ENCODE measurements at places on chromosomes 2 and 18.
A peak's percentile ranks its signal among the peaks of the same experiment; 100 is the strongest.

DNA sequence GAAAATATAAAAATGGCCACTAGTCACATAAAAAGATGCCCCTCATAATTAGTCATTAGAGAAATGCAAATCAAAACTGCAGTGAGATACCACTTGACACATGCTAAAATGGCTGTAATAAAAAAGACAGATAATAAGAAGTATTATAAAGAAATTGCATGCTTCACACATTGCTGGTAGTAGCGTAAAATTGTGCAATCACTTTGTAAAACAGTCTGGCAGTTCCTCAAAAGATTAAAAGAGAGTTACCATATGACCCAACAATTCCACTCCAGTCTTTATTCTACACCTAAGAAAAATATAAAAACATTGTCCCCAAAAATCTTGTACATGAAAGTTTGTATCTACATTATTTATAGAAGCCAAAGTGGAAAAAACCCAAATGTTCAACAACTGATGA lies 170.6 kb upstream of the FIGN start:
- no peak for DNase-seq

GRCh38 chr18:37476182-37476581 lies 89.4 kb downstream of the CELF4 start:
- no peak for DNase-seq

DNA sequence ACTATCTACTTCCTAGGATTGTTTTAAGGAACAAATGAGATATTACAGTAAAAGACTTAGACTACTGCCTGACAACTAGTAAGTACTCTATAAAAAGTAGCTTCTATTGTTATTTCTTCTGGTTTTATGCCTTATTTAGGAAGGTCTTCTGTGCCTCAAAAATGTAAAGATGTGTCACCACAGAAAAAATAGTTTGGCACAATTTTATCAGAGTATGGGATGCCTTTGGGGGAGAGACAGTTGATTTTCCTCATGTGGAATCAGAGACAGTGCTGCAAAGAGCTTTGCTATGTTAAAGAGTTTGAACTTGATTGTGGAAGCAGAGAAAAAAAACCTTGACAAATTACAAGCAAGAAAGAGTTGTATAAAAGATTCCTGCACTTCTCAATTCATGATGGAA lies 98.4 kb downstream of the EHBP1 start:
- no peak for DNase-seq

DNA sequence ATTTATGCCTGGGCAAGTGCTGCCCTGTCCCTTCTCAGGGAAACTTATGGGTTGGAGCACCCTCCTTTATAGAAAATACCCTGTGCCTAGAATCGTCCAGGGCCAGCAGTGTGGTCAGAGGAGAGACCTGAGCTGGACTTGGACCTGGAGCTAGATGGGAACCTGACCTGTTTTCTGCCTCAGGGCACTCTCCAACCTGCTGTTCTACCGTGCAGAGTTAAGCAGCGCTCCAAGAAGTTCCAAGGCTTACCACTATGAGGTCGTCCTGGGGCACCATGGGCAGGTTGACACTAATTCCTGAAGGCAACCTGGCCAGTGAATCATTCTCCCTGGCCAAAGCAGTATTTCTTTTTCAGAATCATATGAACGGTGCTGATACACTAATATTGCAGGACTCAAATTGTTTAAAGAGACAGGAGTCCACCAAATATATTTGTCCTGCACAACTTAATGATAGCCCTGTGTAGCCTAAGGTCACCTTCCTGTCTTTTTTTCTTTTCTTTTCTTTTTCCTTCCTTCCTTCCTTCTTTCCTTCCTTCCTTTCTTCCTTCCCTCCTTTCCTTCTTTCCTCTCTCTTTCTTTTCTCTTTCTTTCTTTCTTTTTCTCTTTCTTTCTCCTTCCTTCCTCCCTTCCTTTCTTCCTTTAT lies 455.4 kb upstream of the HNMT start:
- no peak for DNase-seq

DNA sequence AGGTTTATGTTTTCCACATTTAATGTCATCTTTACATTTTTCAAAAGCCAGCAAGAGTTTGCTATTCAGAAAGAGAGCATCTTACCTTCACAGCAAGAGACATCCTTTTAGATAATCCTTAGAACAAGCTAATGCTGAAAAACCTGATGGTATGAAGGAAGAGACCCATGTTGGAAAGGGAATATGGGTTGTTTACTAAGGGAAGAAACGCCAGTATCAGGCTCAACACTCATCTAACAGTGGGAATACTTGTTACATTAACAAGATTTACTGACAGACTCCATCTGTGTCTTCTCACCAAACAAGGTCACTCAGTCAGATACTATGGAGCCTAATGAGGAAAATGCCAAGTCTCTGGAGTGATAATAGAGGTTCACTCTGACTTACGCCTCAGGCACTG lies 1474.1 kb upstream of the SLC39A10 start:
- no peak for DNase-seq

- DNase-seq, result no peak
These were observed 131.6 kb downstream of the CDH2 start for GRCh38 chr18:28045176-28045810.

DNA sequence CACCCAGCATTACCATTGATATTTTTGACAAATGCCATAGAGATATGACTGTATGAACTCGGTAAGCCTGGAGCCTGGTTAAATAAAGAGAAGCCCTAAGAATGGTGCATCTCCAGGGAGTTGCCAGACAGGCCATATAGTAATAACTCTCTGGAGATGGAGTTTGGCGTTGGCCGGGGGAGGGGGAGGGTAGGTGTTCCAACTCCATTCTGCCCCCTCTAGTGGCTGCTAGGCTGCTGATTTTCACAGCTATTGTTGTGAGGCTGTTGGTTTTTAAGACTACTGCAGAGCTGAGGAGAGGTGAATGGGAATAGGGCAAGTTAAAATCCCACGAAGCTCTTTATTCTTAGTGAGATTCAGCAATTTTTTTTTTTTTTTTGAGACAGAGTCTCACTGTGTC lies 99.9 kb downstream of the GALNT14 start:
- no peak for DNase-seq

DNA sequence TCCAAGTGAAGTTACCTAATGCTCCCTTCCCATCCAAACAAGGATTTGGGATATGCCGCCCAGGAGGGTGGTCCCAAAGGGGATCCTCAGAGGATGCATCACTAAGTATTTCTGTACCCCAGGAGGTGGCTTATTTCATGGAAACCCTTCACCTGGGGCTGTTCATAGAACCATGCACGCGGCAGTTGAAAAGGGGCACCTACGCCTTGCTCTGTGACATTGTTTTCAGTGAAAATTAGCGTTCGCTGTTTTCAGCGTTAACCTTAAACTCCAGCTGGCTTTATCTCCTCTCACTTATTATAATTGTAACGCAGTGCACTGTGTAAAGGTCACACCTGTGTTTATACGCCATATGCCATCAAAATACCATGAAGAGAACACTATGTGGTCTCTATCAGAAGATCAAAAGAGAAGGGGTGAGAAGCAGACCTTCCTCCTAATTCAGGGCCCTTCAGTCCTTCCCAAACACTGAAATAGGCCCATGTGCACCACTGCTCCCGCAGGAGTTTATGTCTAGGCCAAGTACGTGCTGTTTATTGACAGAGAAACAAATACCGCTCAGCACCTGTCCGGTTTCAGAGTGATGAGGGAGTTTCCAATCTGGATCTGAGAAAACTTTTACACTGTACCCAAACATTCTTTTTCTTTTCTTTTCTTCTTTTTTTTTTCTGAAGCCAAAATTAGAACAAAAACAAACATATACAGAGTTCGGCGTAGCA lies 162.1 kb downstream of the BCL2 start:
- no peak for DNase-seq

- DNase-seq, result no peak
These were observed 31.0 kb downstream of the CELF4 start for GRCh38 chr18:37534627-37535026.

GRCh38 chr2:112092286-112093041 lies 37.4 kb downstream of the TMEM87B start:
- DNase-seq, result peak; percentile 8

DNA sequence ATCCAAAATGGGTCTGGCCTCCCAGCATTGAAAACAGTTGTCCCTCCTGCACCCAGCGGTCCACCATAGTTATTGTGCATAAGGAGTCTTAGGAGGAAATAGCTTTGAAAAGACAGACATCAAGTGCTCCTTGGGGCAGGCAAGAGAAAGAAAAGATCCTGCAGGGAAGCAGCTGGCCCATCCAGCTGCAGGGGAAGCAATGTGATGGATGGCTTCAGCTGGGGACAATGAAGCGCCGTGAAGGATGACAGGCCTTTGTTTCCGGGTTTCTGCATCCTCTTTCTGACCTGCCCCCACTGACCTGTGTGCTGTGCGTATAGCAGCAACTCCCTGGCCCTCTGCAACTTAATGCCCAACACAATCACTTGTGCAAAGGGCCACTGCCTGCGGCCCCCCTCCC lies 142.9 kb upstream of the NCKAP5 start:
- DNase-seq, result no peak

- DNase-seq, result no peak
These were observed 25.1 kb upstream of the B3GNT7 start for GRCh38 chr2:231370429-231370748.

- no peak for DNase-seq
These were observed 185.1 kb downstream of the TCF4 start for GRCh38 chr18:55402731-55403405.

- no peak for DNase-seq
These were observed 72.1 kb upstream of the CCBE1 start for GRCh38 chr18:59769129-59769865.

- no peak for DNase-seq
These were observed 1.9 kb upstream of the MEIS1 start for GRCh38 chr2:66432801-66433694.

DNA sequence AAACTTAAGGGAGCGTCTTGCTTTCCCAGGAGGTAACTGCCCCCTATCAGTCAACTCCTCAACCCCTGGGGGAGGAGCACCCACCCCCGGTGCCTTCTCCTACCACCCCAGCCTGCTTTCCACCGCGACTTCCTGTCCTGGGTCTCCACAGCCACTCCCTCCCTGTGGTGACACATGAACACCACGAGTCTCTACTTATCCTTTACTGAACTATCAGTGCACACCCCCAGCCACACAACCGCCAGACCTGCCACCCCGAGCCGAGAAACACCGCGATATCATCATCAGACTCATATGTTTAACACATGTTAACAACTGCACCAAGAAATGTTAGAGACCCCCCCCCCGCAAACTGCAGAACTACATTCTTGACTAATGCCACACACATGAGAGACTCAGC lies 43.3 kb downstream of the LONRF2 start:
- no peak for DNase-seq

GRCh38 chr18:70420146-70420898 lies 131.5 kb downstream of the SOCS6 start:
- DNase-seq, result no peak

DNA sequence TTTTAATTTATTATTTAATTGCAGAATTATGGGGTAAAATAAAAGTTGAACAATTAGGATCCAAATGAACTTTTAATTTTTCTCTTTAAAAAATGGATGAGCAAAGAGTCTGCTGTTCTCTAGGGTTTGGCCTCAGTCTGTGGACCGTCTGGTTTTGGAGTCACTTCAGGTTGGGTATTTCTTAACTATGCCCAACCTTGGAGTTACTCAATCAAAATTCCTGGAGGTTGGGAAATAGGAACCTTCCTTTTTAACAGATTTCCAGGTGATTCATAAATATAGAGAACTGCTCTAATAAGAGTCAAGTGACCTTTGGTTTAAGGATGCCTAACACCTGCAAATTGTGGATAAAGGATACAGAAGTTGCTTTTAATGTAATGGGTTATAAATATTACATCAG lies 241.5 kb upstream of the GCFC2 start:
- DNase-seq, result no peak

GRCh38 chr2:21687589-21687988 lies 563.8 kb downstream of the TDRD15 start:
- DNase-seq, result no peak

GRCh38 chr2:157427003-157427921 lies 16.6 kb downstream of the CYTIP start:
- DNase-seq, result no peak

DNA sequence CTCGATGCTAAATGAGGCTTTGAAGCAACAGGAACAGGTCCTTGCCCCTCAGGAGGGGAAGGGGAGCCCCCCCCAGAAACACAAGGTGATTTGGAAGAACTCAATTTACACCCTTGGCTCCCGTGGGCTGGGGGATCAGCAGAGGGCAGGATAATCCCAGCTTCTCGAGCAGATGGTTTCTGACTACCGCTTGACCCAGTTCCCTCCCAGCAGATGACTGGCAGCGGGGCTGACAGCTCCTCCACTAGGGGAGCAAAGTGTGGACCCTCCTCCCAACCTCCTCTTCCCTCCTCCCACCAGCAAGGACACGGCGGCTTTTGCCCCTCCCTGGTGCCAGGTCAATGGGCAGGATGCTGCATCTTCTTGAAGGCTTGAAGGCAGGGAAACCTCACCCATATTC lies 3.5 kb upstream of the INHBB start:
- no peak for DNase-seq

- no peak for DNase-seq
These were observed 38.5 kb downstream of the MREG start for GRCh38 chr2:215974700-215975429.

DNA sequence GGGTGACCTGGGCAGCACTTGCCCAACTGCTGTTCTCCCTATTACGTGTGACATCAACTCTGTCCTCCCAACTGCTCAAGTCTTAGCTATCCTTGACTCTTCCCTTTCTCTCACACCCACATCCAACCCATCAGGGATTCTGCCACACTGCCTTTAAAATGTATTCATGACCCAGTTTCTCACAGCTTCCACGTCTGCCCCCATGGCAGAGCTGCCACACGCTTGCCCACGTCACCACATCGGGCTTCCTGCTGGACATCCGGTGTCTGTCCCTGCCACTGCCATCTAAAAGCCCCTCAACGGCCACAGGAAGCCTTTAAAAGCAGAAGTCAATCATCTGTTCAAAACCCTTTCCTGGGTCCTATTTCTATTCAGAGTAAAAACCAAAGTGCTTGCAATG lies 233.1 kb upstream of the POU3F3 start:
- DNase-seq, result no peak

DNA sequence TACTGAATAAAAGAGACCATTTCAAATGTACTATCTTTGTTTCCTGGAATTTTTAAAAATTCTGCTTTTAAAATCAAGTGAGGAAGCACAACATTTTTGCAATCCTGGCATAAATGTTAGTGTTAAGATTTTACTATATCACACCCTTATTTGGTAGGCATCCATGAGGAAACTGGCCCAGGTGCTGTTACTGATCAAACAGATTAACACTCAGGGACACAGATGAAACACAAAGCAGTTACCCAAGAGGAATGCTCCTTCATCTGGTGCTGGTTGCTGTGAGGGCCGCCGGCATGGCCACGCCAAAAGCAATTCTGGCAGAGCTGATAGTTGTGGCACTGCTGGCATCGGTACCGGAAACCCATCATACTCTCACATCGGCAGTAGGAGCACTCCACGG lies 96.8 kb downstream of the DTNB start:
- DNase-seq, result no peak

- DNase-seq, result no peak
These were observed 21.9 kb upstream of the ALPI start for GRCh38 chr2:232434091-232434490.

DNA sequence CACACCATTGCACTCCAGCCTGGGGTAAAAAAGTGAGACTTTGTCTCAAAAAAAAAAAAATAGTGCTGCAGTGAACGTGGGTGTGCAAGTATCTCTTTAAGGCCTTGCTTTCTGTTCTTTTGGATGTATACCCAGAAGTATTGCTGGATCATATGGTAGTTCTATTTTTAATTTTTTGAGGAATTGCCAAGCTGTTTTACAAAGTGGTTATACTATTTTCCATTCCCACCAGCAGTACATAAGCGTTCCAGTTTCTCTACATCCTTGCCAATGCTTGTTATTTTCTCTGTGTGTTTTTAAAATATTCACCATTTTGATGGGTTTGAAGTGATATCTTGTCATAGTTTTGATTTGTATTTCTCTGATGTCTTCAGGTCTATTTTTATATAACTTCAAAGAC lies 13.1 kb downstream of the ARMC9 start:
- DNase-seq, result no peak
